ENCODE measurements at places on chromosomes 12 and 14. TPM values are rescaled to one million over a fixed set of nuclear protein-coding genes. Genes with fewer than 3 reads are reported as not detected.

Gene TAS2R46
- 0.51 TPM for total RNA-seq

GRCh38 chr14:57061009-57061711 lies 207.5 kb downstream of the EXOC5 start:
- no peaks in the 10 kb centered on the region for H3K4me1 ChIP-seq
- no peak for DNase-seq
- H3K36me3 ChIP-seq: no peaks in the 10 kb centered on the region
- H3K27me3 ChIP-seq: peaks cover 8% of the 10 kb centered on the region
- no peak overlapping the region for H3K27ac ChIP-seq

DNA sequence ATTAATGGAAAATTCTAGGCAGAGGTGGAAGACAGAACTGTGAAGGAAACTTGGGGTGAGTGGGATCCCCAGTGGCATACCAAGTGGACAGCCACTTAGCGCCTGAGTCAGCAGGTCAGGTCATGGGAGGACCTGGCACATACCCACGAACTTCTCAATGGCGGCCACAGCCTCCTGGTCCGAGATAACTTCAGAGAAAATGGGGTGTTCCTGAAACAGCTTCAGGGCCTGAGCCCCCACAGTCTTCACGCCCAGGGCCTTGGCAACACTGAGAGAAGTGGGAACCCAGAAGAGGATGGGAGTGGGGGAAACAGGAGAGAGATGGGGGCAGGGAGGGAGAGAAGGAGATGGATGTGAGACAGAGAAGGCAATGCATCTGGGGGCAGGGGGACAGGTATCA lies 9.9 kb downstream of the SDS start:
- no peaks in the 10 kb centered on the region for H3K4me1 ChIP-seq
- H3K27ac ChIP-seq: no peak overlapping the region
- DNase-seq: no peak

- H3K36me3 ChIP-seq: no peaks in the 10 kb centered on the region
- H3K27me3 ChIP-seq: no peaks in the 10 kb centered on the region
- H3K27ac ChIP-seq: peak overlapping the region; percentile 96
- no peak for DNase-seq
- H3K4me3 ChIP-seq: peak overlapping the region; percentile 86
- peaks cover 67% of the 10 kb centered on the region for H3K4me1 ChIP-seq
Measured at GRCh38 chr12:53221203-53222080, 10.6 kb downstream of the RARG start.

Gene AMHR2
- not detected for total RNA-seq

Gene SRRM4
- not detected for total RNA-seq

Gene SERPINA10
- not detected for total RNA-seq

Gene MOAP1
- total RNA-seq: 18.1 TPM

DNA sequence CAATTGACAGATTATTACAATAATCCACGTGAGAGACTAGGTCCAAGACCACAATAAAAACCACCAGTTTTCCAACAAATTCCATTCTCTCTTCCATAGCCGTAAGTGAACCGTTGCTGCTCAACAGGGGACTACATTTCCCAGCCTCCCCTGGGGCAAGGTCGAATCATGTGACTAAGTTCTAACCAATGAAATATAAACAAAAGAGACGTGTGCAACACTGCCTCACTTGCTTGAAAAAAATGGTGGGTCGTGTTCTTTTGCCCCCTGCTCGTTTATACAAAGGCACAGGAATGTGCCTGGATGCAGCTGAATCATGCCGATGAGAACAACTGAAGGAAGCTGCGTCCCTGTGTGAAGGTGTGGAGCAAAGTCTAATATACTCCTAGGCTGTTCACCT lies 51.1 kb downstream of the HSPB8 start:
- DNase-seq: no peak
- H3K27ac ChIP-seq: no peak overlapping the region
- H3K27me3 ChIP-seq: peaks cover 17% of the 10 kb centered on the region
- H3K4me3 ChIP-seq: peak overlapping the region; percentile 65
- H3K36me3 ChIP-seq: no peaks in the 10 kb centered on the region

DNA sequence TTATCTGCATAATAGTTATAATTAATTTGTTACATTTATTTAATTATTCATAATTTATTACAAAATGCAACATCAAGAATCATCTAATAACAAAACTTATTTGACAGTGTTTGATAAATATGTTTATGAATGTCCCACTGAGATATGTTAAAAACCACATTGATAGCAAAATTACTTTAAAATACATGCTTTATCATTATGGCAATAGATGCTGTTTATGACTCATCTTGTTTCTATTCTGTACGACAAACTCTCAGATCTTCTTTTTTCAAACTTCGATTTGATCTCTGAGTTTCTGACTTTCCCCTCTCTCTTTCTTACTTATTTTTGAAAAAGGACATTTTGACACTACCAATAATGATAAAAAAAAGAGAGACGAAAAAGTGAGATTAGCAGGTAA lies 56.8 kb upstream of the LRRK2 start:
- H3K27me3 ChIP-seq: no peaks in the 10 kb centered on the region
- no peaks in the 10 kb centered on the region for H3K36me3 ChIP-seq
- DNase-seq: no peak
- no peaks in the 10 kb centered on the region for H3K4me1 ChIP-seq
- no peak overlapping the region for H3K27ac ChIP-seq

GRCh38 chr12:51888316-51889215 lies 663 bp downstream of the ANKRD33 start:
- peaks cover 10% of the 10 kb centered on the region for H3K4me1 ChIP-seq
- H3K27ac ChIP-seq: no peak overlapping the region
- peak; percentile 76 for DNase-seq
- no peak overlapping the region for H3K4me3 ChIP-seq
- H3K27me3 ChIP-seq: no peaks in the 10 kb centered on the region

GRCh38 chr12:101276433-101276832 lies 3.5 kb upstream of the UTP20 start:
- H3K36me3 ChIP-seq: no peaks in the 10 kb centered on the region
- H3K27me3 ChIP-seq: peaks cover 29% of the 10 kb centered on the region
- H3K27ac ChIP-seq: no peak overlapping the region

GRCh38 chr14:82710267-82710841 lies 1176.7 kb upstream of the SEL1L start:
- no peak overlapping the region for H3K4me3 ChIP-seq
- no peaks in the 10 kb centered on the region for H3K36me3 ChIP-seq
- no peak overlapping the region for H3K27ac ChIP-seq
- H3K27me3 ChIP-seq: no peaks in the 10 kb centered on the region

DNA sequence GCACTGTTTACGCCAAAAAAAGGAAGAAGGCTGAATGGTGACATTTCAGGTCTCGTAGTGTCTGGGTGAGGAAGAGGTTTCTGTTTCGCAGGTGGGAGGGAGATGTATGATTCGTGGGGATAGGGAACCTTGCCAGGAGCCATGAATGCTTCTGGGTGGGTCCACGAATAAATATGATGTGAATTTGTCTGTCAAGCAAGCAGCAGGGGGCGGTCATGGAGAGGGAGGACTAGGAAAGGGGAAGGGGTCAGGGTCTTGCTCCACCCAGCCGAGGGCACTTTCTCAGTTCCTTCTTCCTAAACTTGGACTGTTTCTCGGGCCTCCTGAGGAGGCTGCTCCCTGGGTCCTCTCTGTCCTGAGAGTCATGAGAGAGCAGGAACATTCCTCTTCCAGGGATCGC lies 72.5 kb downstream of the LGMN start:
- H3K4me1 ChIP-seq: no peaks in the 10 kb centered on the region
- no peak overlapping the region for H3K4me3 ChIP-seq
- peaks cover 13% of the 10 kb centered on the region for H3K36me3 ChIP-seq

DNA sequence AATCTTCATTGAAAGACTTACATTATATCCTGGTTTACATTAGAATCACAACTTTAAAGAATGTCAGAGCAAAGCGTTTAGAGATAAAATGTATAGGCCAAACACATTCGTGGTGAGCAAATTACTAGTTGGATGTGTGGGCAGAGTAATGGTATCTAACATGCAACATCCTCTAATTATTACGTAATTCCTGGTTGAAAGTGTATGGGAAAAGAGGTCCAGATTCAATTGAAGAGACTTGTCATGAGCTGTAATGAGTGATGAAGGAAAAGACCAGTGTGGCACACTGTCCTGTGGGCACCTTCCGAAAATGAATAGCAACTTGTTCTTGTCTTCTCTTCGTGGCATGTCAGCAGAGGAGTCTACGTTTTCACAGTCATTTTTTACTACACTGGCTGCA lies 192.8 kb downstream of the LRIG3 start:
- peak overlapping the region; percentile 95 for H3K27ac ChIP-seq
- DNase-seq: no peak
- no peak overlapping the region for H3K4me3 ChIP-seq
- H3K27me3 ChIP-seq: no peaks in the 10 kb centered on the region

DNA sequence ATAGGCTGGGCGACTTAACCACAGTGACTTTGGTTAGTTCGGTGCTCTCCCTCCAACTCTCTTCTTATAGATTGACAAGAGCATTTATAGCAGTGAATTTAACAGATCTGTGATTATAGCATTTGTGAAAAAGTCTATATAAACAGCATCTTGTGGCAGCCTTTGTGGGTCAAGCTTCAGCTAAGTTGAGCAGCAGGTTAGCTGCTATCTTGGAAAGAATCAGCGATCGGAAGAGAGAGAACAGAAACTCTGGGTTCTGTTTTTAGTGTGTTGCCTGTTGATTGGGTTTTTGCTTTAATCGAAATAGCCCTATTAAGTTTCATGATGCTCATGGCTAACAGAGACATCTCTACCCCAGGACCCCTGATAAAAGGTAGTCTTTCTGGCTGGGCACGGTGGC lies 20.2 kb downstream of the EVL start:
- H3K4me1 ChIP-seq: peaks cover 23% of the 10 kb centered on the region
- peaks cover 14% of the 10 kb centered on the region for H3K36me3 ChIP-seq
- no peak overlapping the region for H3K4me3 ChIP-seq
- no peak overlapping the region for H3K27ac ChIP-seq
- DNase-seq: no peak
- H3K27me3 ChIP-seq: no peaks in the 10 kb centered on the region

GRCh38 chr12:126488806-126489205 lies 1423.6 kb downstream of the AACS start:
- H3K36me3 ChIP-seq: no peaks in the 10 kb centered on the region
- no peak overlapping the region for H3K4me3 ChIP-seq
- no peaks in the 10 kb centered on the region for H3K27me3 ChIP-seq

Gene ALDH1L2
- 153 TPM for total RNA-seq

- peaks cover 18% of the 10 kb centered on the region for H3K4me1 ChIP-seq
- no peak for DNase-seq
- peaks cover 36% of the 10 kb centered on the region for H3K36me3 ChIP-seq
- H3K27me3 ChIP-seq: no peaks in the 10 kb centered on the region
- no peak overlapping the region for H3K27ac ChIP-seq
- H3K4me3 ChIP-seq: no peak overlapping the region
Measured at GRCh38 chr12:57826400-57826799, 7.9 kb upstream of the AVIL start.

GRCh38 chr12:93219947-93220346 lies 157.8 kb upstream of the NUDT4 start:
- H3K27me3 ChIP-seq: no peaks in the 10 kb centered on the region
- H3K36me3 ChIP-seq: no peaks in the 10 kb centered on the region
- no peak overlapping the region for H3K4me3 ChIP-seq
- peaks cover 10% of the 10 kb centered on the region for H3K4me1 ChIP-seq

Gene MANSC4
- not detected for total RNA-seq

DNA sequence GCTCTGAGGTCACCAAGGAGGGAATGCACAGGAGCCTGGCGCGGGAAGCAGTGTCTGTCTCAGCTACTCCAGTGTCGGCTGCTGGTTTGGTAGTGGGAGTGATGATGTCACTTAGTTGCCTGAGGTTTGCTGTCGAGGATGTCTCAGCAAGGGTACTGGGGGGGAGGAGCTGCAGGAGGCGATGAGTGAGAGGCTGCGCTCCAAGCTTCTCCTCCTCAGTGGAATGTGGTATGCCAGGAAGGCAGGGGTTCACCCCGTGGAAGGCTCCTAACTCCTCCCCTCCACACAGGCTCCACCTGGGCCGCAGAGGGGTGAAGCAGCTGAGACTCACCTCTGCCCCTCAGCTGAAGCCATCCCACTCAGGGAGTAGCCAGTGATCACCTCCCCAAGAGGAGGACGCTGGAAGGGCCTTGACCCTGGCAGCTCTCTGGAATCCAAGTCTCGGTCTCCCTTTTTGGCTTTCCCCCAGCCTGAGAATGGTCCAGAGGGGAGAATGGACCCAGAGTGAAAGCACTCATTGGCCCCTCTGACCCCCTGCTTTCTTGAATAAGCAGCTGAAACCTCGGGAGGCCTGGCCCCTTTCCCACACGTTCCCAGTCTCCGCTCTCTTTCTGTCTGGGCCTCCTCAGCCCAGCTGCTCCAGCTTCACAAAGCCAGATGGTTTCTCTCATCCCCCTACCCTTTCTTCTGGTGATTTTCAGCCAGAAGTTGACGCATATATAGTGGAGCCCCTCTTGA lies 178.9 kb upstream of the FKBP4 start:
- no peaks in the 10 kb centered on the region for H3K27me3 ChIP-seq
- peaks cover 52% of the 10 kb centered on the region for H3K4me1 ChIP-seq
- peak overlapping the region; percentile 100 for H3K27ac ChIP-seq
- H3K4me3 ChIP-seq: no peak overlapping the region
- H3K36me3 ChIP-seq: peaks cover 19% of the 10 kb centered on the region

Gene FAM222A
- total RNA-seq: 1.5 TPM

GRCh38 chr12:104632724-104633201 lies 176.0 kb downstream of the CHST11 start:
- H3K4me3 ChIP-seq: no peak overlapping the region
- no peak for DNase-seq
- no peaks in the 10 kb centered on the region for H3K27me3 ChIP-seq
- peaks cover 10% of the 10 kb centered on the region for H3K4me1 ChIP-seq

GRCh38 chr12:69330475-69331473 lies 17.4 kb upstream of the LYZ start:
- no peak overlapping the region for H3K27ac ChIP-seq
- H3K36me3 ChIP-seq: peaks cover 5% of the 10 kb centered on the region
- DNase-seq: no peak
- H3K4me1 ChIP-seq: peaks cover 9% of the 10 kb centered on the region
- H3K4me3 ChIP-seq: peak overlapping the region; percentile 67
- H3K27me3 ChIP-seq: peaks cover 61% of the 10 kb centered on the region

GRCh38 chr12:68521848-68522502 lies 88.7 kb upstream of the RAP1B start:
- peak overlapping the region; percentile 41 for H3K4me3 ChIP-seq
- H3K27me3 ChIP-seq: no peaks in the 10 kb centered on the region
- peak overlapping the region; percentile 89 for H3K27ac ChIP-seq
- H3K36me3 ChIP-seq: no peaks in the 10 kb centered on the region
- no peak for DNase-seq
